ENCODE measurements at places on chromosomes 2 and 18. TPM values are rescaled to one million over a fixed set of nuclear protein-coding genes. Genes with fewer than 3 reads are reported as not detected.

Gene HAAO
- total RNA-seq = 64.7 TPM

Gene CBLN2
- total RNA-seq = 0.35 TPM

Gene SLC5A7
- not detected for total RNA-seq

Gene SPP2
- total RNA-seq = 54.8 TPM

GRCh38 chr18:39749154-39749553 lies 2183.6 kb upstream of the CELF4 start:
- no peak for DNase-seq

DNA sequence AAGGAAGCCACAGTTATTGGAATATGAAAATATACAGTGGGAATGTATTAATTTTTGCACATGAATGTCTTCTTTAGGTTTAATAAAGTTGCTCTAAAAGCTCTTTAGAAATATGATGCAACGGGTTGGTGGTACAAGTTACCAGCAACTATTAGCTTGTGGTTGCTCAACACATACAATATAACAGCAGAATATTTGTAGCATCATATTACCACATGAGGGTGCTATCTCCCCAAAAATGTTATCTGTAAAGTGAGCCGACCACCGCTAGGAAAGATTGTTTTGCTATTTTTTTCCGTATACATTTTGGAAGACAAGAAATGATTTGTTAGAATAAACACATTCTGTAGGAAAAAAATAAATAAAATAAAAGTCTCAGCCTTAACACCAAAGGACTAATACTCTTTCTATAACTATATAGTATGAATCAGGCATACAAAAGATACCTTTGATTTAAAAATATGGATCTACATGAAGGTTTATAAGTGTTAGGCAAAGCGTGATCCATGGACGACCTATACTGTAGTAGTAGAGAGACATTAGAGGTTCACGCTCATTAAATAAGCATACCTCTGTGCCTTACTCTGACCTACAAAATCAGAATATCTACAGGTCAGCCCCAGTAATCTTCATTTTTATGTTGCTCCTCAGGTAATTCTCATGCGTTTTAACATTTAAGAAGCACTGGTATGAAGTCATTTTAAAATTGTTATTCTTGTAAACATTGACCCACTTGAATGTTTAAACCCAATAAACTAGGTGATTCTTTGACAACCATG lies 1110.6 kb upstream of the ACVR2A start:
- DNase-seq = no peak

GRCh38 chr2:98882971-98883779 lies 52.9 kb downstream of the CRACDL start:
- no peak for DNase-seq

GRCh38 chr18:48422947-48423378 lies 13.8 kb upstream of the ZBTB7C start:
- no peak for DNase-seq

DNA sequence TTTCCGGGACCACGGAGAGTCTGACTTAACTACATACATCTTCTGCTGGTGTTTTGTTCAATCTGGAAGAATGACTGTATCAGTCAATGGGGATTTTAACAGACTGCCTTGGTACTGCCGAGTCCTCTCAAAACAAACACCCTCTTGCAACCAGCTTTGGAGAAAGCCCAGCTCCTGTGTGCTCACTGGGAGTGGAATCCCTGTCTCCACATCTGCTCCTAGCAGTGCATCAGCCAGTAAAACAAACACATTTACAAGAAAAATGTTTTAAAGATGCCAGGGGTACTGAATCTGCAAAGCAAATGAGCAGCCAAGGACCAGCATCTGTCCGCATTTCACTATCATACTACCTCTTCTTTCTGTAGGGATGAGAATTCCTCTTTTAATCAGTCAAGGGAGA lies 23.1 kb downstream of the ICOS start:
- no peak for DNase-seq

DNA sequence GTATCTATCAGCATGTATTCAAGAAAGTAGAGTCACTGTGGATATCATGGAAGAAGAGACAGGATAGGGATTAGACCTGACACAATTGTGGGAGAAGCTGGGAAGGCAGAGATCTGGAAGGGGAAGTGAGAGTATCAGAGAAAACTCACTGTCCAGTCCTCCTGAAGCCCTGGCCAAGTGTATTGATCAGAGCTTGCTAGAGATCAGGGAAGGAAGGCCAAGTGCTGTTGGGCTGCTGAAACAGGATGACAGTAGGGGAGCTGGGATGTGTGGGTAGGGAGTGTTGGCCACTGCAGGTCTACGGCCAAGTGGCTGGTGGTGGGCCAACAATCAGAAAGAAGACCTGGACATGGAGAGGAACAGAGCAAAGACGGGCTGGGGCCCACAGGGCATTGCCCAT lies 26.3 kb upstream of the TTR start:
- DNase-seq = no peak

GRCh38 chr18:59787998-59788790 lies 91.0 kb upstream of the CCBE1 start:
- DNase-seq = no peak

GRCh38 chr2:97755491-97755890 lies 42.1 kb downstream of the ZAP70 start:
- no peak for DNase-seq

GRCh38 chr2:179435000-179435399 lies 170.4 kb upstream of the SESTD1 start:
- DNase-seq = no peak

DNA sequence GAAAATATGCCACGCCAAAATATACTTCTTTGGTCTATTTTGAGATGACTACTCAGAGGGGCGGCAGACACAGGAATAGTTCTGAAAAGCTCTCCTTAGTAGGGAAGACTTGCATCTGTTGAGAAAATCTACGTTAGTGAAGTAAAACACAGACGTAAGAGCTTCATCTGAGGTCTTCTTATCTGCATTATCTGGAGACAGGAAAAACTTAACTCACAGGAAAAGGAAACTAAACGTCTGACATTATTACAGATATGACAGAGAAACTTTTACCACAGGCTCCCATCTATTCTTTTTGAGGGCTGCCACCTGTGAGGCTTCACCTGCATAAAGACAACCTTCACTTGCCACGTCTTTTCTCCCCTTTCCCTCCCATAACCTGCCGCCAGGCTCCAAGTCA lies 1295.7 kb downstream of the LRP1B start:
- DNase-seq = no peak

DNA sequence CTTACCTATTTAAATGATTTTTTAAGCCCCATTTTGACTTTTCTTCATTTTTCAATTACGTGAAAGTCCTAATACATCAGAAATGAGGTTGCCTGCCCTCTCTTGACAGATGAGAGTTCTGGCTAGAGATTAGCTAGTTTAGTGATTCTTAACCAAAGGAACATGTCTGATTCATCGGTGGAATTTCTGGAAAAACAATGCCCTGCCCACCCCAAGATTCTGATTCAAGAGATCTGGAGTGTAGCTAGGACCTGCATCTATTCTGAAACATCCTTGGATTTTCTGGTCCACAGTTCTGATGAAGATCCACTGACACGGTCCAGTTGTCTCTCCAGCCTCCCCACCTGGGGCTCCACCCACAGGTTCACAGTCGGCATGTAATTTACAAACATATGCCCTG lies 111.2 kb downstream of the KLF7 start:
- DNase-seq = no peak

Data from right lobe of liver (tissue), 6 donors.